ENCODE measurements at places on chromosomes 5 and 9. TPM values are rescaled to one million over a fixed set of nuclear protein-coding genes. Genes with fewer than 3 reads are reported as not detected.

GRCh38 chr9:69759021-69759420 is 790 bp downstream of the PTAR1 start:
- DNase-seq, result no peak

GRCh38 chr5:15002791-15003190 is 131.2 kb upstream of the ANKH start:
- no peak for DNase-seq

DNA sequence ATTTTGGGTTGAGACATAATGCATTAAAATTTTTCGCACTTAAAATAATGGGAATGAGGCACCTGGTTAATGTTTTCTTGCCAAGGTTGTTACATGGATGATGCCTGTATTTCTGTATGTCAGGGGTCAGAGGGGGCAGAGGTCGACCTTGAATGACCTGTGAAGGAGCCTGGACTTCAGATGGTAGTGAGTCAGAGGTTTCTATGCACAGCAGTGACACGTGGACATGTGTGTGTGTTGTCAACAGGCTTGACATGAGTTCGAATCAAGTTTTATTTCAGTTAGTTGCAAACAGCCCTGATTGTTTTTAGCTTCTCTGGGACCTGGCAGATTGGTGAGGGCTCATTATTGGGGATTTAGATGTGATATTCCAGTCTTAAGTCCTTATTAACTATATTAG is 3.6 kb downstream of the IL5 start:
- no peak for DNase-seq

The PCDHB4 gene
- 2.2 TPM for total RNA-seq

The GPBP1 gene
- 48.1 TPM for total RNA-seq

The B4GALT1 gene
- total RNA-seq, result 42.3 TPM
